Stimulated activated CD8-positive, alpha-beta memory T cell treated with anti-CD3 and anti-CD28 coated beads, Interleukin-15, amount 100 ng/mL, for 48 hours (primary cell): ENCODE measurements at places on chromosomes 3 and 15.

- no peak for DNase-seq
These were observed 708.4 kb upstream of the CBLB start for GRCh38 chr3:106577241-106577640.

DNA sequence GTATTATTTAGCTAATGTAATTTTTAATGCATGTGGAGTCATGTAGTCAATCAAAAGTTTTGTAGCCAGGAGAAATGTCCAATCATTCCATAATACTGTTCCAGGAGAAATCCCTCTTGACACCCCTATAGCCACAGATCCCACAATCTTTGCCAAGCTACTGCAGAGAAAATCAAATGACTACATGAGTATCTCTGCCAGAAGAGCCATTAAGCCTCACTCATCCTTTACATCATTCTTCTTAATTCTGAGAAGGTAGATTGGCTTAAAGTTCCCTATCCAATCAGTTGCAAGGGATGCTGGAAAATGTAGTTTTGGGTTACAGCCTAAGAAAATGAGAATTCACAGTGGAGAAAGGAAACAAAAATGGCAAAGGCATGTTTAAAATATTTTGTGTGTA is 502.1 kb downstream of the ZBBX start:
- no peak for DNase-seq

DNA sequence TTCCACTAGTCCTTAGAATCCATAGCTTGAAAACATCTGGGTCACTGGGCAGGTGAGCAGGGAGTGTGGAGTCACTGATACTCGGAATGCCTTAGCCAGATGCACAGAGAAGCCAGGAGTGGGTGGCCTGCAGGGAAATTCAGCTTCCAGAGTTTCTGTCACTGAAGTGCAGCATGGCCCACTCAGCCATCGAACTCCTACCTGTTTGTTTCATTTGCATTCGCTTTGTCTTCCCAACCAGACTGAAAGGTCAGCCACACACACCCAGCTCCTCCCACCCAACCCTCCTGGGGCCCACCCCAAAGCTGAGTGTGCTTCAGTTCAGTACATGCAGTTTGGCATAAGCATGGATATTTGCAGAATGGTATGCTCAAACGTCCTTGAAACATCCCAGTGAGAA is 124.5 kb upstream of the ATP10A start:
- DNase-seq = no peak

DNA sequence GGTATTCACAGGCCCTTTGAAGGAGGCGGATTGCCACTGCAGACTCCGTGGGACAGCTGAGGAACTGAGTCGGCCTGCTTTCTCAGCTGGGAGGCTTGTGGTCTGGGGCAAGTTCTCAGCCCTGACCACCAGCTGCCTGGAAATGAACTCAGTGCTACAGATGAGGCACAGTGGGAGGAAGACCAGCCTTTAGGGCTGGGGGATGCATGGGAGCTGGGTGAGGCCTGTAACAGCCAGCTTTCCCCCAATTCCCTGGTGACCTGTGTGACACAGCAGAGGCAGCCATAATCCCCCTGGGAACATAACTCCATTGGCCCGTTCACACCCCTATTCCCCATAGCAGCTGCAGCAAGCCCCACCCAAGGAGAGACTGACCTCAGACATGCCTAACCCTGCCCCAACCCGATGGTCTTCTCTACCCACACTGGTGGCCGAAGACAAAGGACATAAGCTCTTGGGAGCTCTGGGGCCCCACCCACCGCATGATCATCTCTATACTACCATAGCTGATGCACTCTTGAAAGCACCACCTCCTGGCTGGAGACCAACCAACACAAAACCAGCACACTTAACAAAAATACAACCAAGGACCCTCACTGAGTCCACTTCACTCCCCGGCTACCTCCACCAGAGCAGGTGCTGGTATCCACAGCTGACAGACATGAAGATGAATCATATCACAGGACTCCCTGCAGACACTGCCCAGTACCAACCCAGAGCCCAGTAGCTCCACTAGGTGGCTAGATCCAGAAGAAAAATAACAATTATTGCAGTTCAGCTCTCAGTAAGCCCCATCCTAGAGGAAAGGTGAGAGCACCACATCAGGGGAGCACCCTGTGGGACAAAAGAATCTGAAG is 24.9 kb downstream of the ZMAT3 start:
- DNase-seq = no peak
